T follicular helper cell (primary cell): ENCODE measurements at places on chromosomes 11 and 22.
A peak's percentile ranks its signal among the peaks of the same experiment; 100 is the strongest.

- no peak for DNase-seq
Measured at GRCh38 chr11:126502159-126502558, 146.7 kb downstream of the ST3GAL4 start.

DNA sequence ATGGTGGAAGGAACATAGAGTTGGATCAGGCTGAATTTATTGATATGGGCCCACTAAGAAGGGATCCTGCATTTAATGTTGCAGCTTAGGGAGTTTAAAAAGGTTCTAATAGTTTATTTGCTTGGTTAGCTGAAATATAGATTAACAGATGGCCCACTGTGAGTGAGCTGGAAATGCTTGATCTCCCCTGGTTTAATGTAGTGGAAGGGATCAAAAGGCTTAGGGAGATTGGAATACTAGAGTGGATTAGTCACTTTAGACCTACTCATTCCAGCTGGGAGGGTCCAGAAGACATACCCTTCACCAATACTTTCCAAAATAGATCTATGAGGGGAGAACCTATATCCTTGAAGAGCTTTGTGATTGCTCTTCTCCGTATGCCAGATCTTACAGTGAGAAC, 130.1 kb upstream of the ZC3H12C start:
- no peak for DNase-seq

GRCh38 chr11:20529757-20530156, 69.7 kb upstream of the SLC6A5 start:
- DNase-seq = no peak

GRCh38 chr11:12089473-12089872, 20.9 kb upstream of the MICAL2 start:
- DNase-seq = no peak

DNA sequence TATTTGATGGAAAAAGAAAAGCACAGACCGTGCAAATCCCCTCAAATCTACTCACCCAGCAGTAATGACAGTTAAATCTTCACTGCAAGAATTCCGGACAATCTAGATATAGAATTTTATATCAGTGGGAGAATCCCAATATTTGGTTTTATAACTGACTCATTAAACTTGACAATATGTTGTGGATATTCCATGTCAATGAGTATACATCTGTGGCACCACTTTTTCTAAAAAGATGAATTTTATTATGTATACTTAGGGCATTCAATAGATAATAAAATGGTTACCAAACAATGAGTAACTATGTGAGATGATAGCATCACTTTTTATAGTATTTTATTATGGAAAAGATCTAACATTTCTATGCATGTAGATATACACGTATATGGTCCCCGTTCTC, 79.9 kb downstream of the OSBP2 start:
- DNase-seq = no peak

GRCh38 chr11:12210200-12210599, 99.8 kb downstream of the MICAL2 start:
- DNase-seq = no peak

DNA sequence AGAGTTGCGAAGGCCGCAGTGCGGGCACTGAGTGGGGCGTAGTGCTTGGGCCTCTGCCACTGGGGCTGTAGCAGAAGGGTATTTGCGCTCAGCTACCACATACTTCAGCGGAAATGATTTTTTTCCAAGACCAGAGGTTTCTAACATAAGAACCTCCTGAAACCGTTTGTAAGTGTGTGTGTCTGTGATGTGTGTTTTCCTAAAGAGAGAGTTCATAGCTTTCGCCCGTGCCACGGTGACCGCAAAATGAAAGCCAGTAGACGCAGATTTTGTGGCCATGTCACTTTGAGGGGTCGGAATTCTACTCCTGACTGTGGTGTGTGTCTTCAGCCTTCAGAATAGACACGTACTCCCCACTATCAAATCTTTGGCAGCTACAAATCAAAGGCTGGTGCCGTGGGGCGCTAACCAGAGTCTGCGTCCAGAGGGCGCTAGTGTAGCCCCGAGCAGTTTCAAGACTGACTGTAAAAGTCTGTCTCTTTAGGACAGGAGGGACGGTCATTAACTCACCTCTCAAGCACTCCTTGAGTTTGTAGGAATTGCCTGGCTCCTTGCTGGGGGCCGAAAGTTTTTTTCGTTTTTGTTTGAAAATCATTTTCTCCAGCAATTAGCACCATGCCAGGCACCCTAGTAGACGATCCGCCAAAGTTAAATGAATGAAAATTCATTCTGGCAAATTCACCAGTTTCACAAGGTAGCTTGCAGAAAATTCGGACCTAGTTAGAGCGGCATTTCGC, 2.5 kb upstream of the CALCA start:
- peak; percentile 26 for DNase-seq
